ENCODE measurements at places on chromosomes 2 and 18.

GRCh38 chr2:175523001-175523400 lies 341.5 kb upstream of the ATP5MC3 start:
- no peak for DNase-seq

- DNase-seq: no peak
These were observed 494.9 kb downstream of the EPHA4 start for GRCh38 chr2:221077251-221077650.

DNA sequence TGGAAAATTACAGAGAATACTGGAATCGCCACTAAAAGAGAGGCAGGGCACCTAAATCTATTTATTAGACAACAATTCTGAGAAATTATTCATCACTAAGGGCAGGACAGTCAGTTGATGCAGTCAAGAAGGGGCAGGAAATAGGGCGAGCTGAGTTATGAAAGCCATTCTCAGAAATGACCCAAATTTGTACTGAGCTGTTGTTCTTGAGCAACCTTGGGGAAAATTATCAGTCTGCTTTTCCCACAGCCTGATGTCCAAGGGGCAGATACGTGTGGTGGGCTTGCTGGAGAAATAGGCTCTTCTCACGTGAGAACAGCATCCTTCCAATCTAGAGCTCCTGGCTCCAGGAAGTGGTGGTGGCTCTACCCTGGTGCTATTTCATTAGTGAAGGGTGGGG lies 38.6 kb downstream of the STON1 start:
- peak; percentile 18 for DNase-seq

GRCh38 chr2:13550285-13551231 lies 833.8 kb downstream of the TRIB2 start:
- DNase-seq: no peak

- no peak for DNase-seq
These were observed 77.8 kb downstream of the RHBDD1 start for GRCh38 chr2:226913641-226914040.

GRCh38 chr2:5093056-5093455 lies 599.1 kb upstream of the SOX11 start:
- no peak for DNase-seq

DNA sequence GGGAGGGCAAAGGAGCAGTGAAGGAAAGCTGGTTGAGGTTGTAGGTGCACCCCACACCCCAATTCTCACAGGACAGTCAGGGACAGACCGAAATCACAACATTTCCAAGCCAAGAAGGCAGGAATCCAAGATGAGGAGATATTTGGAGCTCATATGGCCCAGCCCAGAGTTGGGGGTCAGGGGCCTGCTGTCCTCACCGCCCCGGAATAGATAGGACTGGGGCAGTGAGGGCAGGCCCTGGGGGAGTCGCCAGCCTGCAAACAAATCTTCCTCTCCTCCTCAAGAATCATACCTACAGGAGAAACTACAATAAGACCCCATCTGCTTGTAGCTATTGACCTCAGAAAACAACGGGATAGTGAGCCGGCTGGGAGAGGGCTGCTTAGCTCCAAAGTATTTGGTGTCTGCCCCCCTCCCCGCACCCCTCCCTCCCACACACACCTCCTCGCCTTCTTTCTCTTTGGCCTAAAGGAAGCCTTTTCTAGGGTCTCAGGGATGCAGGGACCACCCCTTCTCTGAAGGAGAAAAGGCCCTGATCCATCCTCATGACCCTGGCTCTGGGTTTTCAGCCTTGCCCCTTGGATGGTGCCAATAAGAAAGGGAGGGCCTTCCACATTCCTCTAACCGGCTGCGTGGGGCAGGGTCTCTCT lies 3.8 kb downstream of the EN1 start:
- DNase-seq: no peak

DNA sequence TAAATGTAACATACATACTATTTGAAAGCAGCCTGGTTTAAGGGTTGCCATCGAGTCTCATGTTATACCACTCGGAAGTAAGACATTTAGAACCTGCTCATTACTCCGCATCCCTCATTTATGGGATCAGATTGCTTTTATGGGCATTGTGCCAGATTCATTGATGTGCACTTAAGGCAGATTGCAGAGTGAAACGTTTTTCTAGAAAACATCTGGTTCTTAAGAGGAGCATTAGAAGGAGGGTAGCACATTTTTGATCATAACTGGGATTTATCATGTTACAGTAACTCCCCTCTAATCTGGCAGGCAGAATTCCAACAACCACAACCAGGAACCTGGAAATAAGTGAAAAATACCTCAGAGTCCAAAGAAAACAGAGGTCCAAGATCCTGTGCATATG lies 74.2 kb upstream of the GALNT3 start:
- DNase-seq: no peak

DNA sequence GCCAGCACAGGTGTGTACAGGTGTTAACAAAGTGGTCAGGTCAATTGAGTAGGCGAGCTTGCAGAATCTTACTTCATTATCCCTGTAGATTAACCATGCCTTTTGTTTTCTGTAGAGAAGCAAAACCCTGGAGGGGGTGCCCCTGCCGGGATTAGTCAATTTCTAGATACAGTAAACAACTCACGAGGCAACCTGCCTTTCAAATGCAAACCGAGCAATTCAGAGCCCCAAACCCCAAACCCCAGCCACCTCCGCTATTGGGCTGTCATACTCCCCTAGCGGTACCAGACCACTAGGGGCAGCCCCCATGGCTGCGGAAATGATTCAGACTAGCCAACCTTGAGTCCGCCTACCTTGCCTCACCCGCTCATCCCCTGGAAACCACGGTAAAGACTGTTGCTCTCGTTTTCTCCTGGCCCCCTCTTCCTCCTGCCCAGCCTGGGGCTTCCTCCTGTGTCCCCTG lies 61.4 kb upstream of the KIF5C start:
- DNase-seq: no peak

- no peak for DNase-seq
These were observed 390.2 kb downstream of the THSD7B start for GRCh38 chr2:137155356-137156104.

DNA sequence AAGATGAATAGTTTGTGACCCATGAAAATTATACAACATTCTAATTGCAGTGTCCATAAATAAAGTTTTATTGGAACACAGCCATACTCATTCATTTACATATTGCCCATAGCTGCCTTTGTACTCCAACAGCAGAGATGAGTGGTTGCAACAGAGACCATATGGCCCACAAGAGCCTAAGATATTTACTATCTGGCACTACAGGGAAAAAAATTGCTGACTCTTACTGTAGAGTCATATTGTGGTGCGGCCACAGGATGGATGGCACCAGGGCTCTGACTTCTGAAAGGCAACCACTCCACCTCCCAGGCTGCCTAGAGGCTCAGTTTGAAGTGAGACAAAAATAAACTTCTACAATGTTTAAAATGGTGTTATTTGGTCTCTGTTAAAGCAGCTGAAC lies 404.0 kb upstream of the ATP5MC3 start:
- no peak for DNase-seq

- DNase-seq: no peak
These were observed 49.6 kb downstream of the SPIRE1 start for GRCh38 chr18:12608301-12608700.

DNA sequence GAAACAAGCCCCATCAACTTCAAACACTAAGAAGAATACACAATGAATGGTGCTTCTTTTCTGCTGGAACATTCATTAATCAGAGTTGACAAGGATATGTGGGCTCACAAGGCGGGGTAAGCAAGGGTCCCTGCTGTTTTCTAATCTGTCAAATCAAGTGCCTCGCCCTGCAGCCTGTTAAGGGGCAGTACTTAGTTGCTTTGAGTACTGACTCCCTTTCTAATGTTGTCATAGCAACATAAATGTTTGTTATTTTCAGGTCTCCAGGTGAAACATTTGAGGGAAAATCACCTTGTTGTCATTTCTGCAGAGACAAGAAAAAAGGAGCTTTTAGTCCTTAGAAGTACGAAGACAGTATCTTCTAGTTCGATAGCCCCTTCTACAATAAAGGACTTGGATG lies 284.7 kb upstream of the PKDCC start:
- DNase-seq: no peak

GRCh38 chr2:227615906-227616305 lies 1.3 kb upstream of the SCYGR3 start:
- DNase-seq: no peak

GRCh38 chr18:10131460-10132395 lies 217.9 kb downstream of the VAPA start:
- peak; percentile 25 for DNase-seq

DNA sequence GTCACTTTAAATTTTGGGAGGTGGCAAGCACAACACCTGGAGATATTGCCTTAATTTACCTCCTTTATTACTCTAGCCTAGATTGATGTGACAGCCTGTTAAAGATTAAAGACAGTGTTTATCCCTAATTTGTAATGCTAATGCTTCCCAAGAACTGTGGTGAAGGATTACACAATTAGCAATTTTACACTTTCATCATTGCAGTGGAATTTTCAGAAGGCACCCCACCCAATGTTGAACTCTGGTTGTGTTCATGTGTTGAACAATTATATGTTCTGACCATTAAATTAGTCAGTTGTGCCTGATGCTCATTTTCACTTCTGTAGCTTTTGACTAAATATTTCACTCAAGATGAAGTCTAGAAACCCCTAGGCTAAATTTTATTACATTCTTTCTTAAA lies 317.1 kb upstream of the CWC22 start:
- DNase-seq: no peak

DNA sequence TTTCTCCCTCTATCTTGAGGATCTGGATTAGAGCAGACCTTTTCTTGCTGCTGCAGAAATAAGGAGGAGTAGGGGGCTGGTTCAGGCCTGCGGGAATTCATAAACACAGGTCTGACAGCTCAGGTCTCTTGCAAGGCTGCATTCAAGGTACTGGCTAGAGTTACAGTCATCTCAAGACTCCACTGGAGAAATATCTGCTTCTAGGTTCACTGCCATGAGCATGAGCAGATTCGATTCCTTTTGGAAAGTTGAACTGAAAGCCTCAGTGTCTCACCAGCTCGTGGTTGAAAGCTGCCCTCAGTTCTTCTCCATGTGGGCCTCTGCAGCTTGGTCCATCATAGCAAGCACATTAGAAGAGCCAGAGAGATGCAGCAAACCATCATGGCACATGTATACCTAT lies 124.4 kb upstream of the SETBP1 start:
- no peak for DNase-seq

DNA sequence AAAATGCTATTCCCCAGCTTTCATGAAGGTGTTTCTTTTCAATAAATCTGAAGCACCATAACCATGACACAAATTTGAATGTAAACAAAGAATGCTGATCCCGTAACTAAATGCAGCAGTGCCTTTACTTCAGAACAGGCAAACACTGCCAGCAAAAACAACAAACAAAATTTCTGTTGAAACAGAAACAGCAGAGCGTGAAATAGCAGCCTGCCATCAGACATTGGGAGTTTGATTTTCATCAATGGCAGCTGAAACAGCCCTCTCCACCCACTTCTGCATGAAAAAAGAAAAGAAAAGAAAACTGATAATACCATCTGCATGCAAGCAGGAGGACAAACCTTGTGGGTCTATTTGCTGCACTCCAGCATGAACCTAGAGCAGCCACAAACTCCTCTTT lies 128.3 kb downstream of the CDH2 start:
- DNase-seq: no peak

Measured in adrenal gland (tissue), 19 donors.